ENCODE measurements at places on chromosomes 16 and 17.
A peak's percentile ranks its signal among the peaks of the same experiment; 100 is the strongest.

GRCh38 chr16:16042076-16042475, 92.7 kb downstream of the ABCC1 start:
- no peak for DNase-seq

- DNase-seq: peak; percentile 20
These were observed 27.4 kb downstream of the BCO1 start for GRCh38 chr16:81265658-81266451.

DNA sequence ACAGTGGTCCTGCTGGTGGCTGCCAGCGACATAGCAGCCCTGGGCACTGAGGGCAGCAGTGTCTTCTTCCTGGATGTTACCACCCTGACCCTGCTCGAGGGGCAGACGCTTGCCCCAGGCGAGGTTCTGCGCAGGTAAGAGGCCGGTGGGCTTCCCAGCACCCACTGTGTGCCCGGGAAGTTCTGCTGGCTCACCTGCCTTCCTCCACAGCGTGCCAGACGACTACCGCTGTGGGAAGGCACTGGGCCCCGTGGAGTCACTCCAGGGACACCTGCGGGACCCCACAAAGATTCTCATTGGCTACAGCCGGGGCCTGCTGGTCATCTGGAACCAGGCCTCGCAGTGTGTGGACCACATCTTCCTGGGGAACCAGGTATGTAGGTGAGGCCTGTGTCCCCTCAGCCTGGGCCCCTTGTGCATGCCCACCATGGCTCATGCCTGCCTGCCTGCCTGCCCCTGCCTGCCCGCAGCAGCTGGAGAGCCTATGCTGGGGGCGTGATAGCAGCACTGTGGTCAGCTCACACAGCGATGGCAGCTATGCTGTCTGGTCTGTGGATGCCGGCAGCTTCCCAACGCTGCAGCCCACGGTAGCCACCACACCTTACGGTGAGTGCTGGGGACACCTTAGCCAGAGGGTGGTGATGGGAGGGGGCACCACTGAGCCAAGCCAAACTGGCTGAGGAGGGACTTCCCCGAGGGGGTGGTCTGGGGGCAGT, 8.5 kb downstream of the LLGL1 start:
- DNase-seq: no peak

DNA sequence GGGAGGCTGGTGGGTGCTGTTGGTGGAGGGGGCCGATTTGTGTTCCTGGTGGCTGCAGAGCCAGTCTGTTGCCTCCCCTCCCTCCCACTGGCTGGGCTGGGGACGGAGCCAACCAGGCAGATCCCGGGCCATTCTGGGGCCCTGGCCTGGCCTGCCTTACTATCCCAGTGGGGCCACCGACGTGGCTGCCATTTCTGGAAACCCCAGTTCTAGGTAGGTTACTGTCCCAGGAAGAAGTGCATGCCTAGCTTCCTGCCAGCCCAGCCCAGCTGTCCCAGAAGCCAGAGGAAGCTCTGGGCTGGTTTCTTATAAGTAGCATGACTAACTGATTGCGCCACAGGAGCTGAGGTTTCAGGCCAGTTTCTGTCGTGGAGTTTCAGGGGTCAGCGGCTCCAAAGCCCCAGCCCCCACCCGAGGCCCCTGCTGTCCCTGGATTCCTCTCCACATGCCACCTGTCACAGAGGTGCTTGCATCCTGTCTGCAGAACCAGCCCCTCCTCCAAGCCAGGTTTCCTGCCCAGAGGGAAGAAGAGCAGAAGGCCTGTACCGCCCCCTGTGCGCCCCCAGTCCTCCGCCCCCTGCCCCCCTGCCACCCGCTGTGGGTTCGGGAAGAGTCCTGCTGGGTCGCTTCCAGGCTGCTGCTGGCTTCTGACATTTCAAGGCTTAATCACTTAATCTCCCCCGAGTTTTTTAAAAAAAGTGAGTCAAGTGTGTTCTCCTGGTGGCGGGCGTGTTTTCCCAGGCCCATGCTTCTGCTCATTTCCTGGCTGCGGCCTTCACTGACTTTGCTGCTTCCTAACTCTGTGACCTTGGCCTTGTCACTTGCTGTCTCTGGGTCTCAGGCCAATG, 13.2 kb downstream of the IL4R start:
- DNase-seq: peak; percentile 33

DNA sequence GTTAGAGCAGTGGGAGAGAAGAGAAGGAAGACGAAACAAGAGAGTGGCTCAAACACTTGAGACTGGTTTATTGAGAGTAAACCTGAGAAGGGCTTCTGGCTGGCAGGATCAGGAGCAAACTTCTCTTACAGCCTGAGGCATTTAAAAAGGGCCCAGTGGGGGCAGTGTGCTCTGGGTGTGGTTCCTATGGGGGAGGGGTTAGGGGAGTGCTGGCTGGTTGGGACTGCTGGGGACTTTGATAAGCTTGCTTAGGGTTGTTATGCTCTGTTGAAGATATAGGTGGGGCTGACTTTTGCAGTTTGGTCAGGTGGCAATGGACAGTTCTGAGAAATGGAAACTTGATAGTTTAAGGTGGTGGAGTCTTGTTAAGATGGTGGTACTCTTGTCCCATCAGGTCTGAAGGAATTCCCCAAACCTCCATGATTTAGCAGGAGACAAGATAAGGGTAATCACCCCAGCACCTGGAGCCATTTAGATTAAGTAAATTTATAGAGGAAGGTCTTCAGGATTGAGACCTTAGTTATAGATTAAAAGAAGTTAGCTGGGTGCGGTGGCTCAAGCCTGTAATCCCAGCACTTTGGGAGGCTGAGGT, 79.3 kb downstream of the EMP2 start:
- no peak for DNase-seq

DNA sequence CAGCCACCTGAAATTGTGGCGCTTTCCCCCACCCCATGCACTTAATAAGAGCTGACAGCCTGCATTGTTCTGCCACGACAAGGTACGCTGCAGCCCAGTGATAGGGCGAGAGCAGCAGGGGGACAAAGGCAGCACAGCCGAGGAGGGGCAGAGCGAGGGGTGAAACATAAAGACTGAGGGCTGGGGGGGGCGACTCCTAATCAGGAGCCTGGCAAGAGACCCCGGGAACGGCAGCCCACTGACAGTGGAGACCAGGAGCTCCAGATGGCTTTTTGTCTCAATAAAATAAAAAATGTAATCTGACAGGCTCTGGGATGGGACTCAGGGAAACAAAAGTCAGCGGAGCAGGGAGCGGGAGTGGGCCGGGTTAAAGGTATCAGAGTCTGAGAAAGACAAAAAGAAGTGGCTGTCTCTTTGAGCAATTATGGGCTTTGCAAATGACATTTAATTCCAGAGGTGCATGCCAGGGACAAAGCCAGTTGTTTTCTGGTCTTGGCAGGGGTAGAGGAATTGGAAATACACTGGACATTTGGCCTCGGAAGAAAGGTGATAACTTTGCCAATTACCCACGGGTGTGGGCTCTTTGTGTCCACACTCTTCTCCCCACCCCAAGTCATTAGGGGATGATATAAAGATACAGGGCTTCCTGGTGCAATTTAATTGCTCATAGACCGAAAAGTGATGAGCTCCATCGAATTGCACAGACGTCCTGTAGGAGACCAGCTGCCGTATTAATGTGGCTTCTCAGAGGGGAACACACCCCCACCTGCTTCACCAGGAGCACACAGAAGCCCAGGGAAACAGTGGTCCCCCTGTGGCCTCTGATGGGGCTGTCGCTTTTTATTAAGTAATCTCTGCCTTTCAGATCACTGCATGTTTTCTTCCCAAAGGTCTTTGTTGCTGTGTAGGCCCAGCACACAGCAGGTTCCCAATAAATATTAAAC, 17.6 kb upstream of the CCDC182 start:
- no peak for DNase-seq

- DNase-seq: no peak
These were observed 388.0 kb upstream of the CDH8 start for GRCh38 chr16:62424206-62424605.

DNA sequence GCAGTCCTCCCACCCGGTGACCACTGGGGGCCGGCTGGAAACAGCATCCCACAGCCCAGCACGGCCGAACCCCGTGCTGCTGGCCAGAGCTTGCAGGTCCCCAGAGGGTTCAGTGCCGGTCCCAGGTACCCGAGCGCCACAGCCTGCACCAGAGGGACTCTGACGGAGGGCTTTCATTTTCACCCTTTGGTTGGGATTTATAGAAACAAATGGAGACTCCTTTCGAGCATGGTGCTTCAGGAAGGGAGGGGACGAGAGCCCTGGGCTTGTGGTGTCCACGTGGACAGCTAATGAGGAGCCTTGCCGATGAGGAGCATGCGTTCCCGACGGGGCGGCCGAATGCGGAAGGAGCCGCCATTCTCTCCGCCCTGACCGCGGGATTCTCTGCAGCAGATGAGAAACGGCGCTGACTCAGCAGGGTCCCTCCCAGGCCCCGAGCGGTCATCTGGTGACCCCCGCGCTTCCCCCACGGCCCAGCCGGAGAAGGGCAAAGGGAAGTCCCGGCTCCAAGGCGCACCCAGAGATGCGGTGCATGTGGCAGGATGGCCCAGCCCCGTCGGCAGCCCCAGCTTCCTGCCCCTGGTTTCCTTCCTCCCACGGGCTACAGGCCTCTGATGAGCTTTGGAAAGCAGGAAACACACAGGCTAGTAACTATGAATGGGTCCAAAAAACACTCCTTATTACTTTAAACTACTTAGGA, 9.8 kb downstream of the SLC38A10 start:
- DNase-seq: peak; percentile 9

DNA sequence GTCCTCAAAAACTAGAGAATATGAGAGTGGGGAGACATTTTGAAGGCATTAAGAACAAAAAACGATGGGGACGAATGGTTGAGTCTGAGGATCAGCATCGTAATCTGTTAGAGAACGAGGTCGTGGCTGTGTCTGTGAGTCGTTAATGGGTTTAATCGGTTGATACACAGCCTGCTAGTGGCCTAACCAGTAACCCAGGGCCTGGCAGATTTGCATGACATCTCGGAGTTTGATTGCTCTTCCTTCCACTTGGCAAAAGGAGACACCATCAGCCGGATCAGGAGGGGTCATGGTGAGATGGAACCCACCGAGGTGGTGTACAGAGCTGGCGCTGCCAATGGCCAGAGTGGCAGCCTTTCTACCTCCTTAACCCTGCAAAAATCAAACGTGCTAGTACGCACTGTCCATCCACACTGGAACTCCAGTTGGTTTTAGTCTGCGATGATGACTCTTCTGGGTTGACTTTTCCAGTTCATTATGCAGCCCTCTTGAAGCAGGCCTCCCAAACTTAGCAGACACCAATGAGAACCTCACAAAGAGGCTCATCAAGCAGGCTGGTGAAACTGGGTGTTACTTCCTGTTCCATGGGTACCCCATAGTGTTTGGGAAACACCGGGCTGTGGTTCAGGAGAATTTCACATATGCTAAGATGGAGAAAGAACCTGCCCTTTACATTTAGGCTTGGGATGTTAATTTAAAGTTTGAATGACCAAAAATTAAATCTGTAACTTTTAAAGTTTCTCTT, 4.1 kb downstream of the HS3ST3B1 start:
- DNase-seq: no peak

- DNase-seq: peak; percentile 38
These were observed 74.0 kb downstream of the N4BP1 start for GRCh38 chr16:48535831-48536613.

GRCh38 chr16:22296225-22297113, 740 bp upstream of the POLR3E start:
- DNase-seq: no peak

GRCh38 chr16:54506741-54507500, 220.3 kb upstream of the IRX3 start:
- no peak for DNase-seq

- no peak for DNase-seq
These were observed 8.6 kb upstream of the MYLK3 start for GRCh38 chr16:46756772-46757171.

- no peak for DNase-seq
These were observed 25.9 kb downstream of the CYB561 start for GRCh38 chr17:63419949-63420867.

GRCh38 chr16:78503602-78504001, 404.1 kb downstream of the WWOX start:
- peak; percentile 76 for DNase-seq

GRCh38 chr17:49783791-49784190, 4.7 kb upstream of the KAT7 start:
- DNase-seq: no peak

DNA sequence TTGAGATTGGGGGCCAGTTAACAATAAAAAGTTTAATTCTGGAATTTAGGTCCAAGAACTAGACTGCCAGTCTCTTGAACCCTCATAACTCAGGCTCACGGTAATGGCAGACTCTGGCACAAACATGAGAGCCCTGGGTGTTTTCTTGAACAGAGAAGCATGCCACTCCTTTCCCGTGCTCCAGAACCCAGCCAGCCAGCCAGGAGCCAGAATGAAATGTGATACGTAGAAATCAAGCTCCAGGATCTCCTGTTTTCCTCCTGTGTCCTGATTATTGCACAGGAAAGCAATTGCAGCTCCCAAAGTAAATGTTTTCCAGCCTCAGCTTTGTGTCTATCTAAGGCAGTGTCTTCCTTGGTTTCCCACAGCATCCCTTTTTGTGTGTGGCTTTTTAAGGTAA, 46.2 kb upstream of the NOL11 start:
- no peak for DNase-seq

DNA sequence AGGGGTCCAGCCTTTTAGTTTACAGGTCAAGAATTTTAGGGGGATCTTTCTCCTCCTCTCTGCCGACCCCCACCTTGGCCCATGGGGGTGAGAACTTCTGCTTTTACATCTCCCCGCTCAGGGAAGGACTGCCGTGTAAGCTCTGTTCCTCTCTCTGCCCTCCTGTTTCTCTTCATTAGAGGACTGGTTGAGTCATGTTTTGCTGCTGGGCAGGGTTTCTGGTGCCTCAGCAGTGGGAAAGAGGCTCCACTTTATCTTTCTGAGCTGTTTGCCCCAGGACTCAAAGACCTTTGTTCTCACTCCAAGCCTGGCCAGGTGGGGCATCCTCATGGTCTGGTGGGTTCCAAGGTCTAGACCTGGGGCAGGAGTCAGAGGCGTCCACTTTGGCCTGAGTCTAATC, 93.0 kb downstream of the UTP18 start:
- DNase-seq: no peak

DNA sequence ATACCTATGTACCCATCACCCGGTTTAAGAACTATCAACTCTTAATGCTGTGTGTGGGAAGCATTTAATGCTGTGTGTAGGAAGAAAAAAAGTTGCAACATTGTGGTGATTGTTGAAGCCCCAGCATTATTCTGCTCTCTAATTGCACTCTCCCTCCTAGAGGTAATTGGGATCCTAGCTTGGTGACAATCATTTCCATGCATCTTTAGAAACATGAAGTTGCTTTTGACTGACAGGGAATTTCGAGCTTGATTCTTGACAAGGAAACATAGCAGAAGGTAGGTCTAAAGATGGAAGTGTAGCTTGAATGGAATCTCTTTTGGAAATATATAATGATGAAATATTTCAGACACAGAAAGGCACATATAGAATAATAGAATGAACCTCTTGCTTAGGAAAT, 27.3 kb downstream of the HEXIM2 start:
- no peak for DNase-seq
